GM23338 (cell line): ENCODE measurements at places on chromosomes 11 and 22.

DNA sequence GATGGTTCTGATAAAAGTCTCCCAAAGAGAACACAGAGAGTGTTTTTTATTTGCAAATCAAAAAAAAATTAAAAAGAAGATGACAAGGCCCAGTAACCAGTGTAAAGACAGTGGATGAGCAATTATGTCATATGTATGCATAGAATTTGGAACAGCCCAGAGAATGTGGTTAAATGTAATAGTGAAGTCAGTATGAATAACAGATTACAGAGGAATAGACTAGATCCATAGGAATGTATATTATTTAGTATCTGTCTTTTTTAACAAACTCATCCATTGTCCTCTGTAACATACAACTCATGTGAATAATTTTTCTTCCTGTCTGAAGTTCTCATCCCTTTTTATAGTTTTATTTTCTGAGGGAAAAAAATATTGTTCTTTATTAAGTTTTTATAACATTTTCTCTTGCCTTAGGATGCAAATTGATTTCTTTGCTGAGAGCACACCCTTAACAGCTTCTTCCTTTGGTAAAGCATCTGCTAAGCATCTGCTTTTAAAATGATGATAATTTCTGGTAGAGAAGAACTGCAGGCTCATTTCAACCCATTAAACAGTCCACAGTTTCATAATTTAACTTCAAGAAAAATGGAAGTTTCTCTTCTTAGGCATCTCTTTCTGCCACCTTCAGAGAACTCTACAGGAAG, 266.5 kb upstream of the MTNR1B start:
- no peak for DNase-seq

GRCh38 chr11:67308031-67308866, 4.9 kb downstream of the SSH3 start:
- no peak for DNase-seq

- DNase-seq, result no peak
Observed at GRCh38 chr22:44645083-44645482, 56.9 kb upstream of the PRR5 start.

DNA sequence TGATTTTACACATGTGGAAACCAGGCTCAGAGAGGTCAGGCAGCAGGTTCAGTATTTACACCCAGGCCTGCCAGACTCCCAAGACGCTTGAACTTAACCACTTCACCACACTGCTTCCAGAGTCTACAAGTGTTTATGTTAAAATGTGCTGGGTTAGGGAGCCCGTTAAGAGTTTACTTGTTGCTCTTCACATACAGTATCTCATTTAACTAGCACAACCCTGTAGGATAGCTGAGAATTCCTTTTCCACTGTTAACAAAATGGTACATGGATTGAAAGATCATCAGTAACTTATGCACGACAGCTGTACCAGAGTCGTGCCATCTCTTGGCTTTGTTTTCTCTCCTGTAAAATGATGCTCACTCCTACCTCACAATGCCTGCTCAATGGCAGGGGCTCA, 2.9 kb downstream of the SMCO4 start:
- no peak for DNase-seq

DNA sequence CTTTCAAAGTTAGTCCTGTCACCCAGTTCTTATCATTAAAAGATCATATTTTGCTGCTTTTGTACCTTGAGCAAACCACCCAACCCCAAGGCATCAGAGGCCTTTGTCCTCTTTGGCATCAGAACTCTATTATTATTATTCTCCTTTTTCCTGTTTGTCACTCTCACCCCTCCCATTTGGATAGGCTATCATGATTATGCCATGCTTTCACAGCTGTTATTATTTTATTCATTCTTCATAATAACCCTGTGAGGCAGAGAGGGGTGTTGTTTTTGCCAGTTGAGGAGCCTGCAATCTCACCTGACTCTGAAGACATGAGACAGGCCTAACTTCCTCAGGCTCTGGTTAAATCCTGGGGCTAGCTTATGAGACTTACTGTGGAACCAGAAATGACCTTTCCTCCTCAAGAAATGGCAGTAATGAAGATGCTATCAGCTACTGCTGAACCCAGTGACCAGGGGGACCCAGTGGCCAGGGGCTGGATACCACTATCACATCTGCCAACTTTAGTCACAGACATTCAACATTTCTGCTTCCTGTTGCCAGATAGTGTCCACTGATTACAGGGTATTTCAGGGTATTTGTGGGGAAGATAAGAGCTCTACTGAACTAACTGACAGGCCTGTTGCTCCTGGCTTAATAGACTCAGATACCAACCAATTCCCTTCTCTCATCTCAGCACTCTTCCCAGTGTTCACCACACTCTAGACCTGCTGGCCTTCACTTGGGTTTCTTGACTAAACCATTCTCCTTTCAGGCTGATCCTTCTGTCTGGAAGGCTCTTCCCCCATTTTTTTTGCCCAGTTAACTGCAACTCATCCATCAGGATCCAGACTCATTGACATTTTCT, 11.8 kb upstream of the SWAP70 start:
- no peak for DNase-seq
